ENCODE measurements at places on chromosomes 2 and 18.

DNA sequence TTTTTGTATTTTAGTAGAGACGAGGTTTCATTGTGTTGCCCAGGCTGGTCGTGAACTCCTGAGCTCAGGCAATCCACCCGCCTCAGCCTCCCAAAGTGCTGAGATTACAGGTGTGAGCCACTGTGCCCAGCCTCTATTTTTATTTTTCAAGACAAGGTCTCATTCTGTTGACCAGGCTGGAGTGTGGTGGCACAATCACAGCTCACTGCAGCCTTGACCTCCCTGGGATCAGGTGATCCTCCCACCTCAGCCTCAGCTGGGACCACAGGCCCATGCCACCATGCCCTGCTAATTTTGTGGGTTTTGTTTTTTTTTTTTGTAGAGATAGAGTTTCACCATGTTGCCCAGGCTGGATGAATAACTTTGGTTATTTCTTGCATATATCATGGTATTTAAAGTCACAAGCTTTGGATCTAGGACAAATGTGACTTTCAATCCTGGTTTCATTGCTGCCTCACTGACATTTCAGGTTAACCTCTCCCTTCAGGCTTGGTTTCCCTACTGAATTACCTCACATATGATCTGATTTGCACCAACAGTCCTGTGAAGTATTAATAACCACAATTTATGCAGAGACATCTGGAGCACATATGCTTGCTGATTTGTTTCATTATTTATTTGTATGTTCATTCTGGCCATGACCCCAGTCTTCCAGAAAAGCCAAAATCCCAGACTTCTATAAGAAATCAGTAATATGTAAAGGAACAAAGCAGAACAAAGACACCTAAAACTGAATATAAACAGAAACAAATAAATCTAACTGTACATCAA, 17.5 kb upstream of the RAB31 start:
- no peak for DNase-seq

DNA sequence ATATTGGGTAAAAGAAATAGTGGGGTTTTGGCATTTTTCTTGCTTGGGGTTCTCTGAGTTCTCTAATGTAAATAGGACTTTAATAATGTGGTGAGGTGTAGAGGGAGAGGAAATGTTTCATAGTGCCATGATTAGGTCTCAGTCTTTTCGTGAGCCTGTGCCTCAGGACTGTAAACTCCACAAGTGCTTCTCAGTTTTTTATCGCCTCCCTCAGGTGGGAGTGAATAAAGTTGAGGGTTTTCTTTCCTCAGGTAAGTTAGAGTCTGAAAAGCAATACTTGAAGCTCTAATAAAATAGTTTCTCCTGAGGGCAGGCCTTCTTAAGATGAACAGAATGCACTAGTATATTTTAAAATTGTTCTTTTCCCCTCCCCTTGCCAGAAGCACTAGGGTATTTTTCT, 243.1 kb upstream of the SETBP1 start:
- DNase-seq = no peak

DNA sequence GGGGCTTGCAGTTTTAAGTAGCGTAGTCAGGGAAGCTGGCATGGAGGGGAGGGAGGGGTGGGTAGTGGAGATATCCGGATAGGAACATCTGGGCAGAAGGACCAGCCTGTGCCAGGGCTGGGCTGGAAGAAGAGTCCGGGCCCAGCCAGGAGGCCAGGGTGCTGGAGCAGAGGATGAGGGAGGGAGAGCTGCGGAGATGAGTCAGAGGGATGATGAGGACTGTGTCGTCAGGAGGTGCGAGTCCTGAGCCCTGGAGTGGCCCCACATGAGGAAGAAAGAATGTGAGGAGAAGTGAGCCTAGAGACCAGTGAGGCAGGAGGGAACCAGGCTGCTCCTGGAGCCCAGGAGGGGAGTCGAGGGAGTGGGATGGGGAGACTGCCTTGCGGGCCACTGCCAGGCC, 82.4 kb downstream of the CTIF start:
- DNase-seq = no peak

- no peak for DNase-seq
Observed at GRCh38 chr2:150438654-150439053, 48.8 kb downstream of the RND3 start.

GRCh38 chr2:127853671-127854070, 4.3 kb downstream of the POLR2D start:
- DNase-seq = no peak

DNA sequence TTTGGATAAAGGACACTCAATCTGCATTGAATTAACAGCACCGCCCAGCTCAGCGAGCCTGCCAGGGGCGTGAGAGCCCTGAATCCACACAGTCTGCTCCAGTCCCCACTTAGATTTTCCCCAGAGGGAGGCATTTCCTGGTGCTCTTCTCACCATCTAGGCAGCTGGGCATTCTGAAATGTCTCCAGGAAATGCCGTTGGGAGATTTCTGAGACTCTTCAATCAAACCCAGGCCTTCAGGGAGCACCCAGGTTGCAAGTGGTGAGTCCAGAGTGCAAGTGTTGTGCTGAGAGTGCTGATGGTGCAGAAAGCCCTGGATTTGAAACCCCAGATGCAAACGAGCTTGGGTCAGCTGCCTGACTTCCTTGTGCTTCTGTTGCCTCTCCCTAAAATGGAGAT, 23.4 kb upstream of the TMEM37 start:
- no peak for DNase-seq

DNA sequence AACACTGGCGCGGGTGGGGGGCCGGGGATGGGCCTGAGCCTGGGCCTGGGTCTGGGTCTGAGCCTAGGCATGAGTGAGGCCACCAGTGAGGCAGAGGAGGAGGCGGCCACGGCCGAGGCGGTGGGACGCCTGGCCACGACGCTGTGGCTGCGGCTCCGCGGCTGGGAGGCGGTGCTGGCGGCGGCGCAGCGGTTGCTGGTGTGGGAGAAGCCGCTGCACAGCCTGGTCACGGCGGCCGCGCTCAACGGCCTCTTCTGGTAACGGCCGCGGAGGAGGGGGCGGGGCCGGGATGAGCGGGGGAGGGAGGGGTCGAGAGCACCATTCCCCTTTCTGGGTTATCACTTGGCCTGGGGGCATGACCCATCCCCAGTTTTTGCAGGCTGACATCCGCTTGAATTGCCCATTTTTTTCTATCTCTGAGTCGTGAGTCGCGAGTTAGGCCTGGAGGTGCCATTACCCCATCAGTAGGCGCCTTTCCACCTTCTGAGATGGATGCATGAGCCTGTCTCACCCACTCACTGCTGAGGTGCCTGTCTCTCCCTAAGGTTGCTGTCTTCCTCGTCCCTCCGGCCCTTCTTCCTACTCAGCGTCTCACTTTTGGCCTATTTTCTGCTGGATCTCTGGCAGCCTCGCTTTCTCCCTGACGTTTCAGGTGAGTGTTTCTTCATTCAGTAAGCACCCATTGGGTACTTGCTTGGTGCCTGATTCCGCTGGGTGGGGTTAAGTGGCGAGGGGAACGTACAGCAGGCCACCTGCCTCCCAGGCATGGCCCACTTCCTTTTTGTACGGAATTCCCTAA, 501 bp downstream of the RETREG2 start:
- no peak for DNase-seq

DNA sequence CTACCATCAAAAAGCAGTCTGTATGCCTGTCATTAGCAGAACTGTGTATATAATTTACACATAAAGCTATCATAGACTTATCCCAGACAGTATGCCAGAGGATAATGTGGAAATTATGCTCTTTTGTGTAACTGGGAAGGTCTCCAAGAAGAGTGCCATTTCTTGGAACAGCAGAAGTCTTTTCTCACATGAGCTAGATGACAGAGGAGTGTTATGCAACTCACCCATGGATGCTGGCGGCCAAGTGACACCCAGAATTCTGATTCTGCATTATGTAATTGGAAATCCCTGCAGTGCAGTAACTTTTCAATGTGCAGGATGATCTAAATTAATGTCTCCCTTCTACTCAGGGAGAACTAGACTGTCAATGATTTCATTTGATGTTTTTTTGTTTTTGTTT, 160.0 kb downstream of the UBE2E3 start:
- DNase-seq = peak; percentile 57

- DNase-seq = no peak
Observed at GRCh38 chr2:120534457-120534856, 188.5 kb downstream of the INHBB start.

DNA sequence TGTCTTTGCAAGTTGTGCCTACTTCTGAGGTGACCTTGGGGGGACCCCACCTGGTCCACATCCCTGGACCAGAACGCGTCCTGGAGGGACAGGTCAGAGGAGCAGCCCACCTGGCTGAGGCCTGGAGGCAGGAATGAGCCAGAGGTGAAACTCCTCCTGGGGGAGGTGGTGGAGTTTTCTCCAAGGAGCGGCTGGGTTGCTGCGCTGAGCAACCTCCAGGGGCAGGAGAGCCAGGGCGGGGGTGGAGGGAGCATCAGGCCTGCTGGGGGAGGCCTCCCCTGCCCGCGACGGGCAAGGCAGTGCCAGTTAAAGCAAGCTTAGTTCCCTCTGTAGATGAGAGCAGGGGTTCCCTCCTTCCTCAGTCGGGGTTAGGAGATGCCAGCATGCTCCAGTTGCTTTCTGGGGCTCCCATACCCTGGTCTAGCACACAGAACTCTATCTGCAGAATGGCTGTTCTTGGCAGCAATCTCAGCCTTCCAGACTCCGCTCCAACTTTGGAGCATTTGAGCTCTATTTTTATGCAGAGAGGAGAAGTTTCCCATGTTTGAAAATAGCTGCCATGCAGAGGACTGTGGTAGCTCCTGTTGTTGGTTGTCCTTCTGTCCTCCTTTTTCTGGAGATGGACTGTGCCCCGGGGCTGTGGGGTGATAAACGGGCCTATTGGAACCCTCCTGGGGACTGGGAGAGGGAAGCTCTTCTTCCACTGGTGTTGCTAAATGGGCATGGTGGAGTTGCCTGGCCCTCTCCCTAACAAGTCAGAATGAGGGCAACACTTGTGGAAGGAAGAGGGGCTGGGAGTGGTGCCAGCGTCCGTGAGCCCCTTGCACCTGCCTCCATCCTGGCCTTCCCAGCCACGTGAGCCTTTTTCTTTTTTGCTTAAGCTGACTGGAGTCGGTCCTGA, 39.1 kb downstream of the B3GNT2 start:
- no peak for DNase-seq

DNA sequence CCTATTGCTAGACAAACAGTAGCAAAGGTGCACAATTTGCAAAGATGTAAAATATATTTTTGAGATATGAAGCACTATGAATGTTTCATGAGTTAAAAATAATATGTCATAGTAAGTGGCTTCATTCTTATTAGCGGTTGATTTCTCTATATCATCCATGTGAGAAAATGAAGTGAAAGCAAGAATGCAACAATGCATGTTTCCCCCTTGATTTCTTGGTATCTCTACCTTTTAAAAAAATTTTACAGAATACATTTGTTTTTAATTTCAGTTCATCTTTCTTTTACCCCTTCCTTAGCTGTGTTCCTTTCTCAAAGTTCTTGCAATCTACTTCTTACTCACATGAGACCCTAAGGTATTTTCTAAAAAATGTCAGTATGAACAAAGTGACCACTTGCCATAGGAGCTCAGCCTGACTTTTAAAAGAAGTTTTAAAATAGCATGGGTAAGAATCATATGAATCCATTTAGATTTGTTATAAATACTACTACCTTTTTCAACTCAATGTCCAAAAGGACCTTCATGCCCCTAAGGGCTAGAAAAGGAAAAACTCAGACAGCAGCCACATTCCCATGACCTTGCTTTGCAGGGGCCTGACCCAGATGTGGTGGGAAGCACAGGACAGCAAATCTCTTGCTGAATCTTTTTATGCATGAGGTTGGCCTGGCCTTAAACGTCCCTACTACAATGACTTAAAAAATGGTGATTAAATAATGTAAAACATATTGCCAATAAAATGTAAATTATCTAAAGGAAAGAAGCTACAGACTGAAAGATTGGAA, 14.8 kb upstream of the SLC38A11 start:
- DNase-seq = no peak

GRCh38 chr2:206728277-206729199, 10.3 kb upstream of the DYTN start:
- no peak for DNase-seq

DNA sequence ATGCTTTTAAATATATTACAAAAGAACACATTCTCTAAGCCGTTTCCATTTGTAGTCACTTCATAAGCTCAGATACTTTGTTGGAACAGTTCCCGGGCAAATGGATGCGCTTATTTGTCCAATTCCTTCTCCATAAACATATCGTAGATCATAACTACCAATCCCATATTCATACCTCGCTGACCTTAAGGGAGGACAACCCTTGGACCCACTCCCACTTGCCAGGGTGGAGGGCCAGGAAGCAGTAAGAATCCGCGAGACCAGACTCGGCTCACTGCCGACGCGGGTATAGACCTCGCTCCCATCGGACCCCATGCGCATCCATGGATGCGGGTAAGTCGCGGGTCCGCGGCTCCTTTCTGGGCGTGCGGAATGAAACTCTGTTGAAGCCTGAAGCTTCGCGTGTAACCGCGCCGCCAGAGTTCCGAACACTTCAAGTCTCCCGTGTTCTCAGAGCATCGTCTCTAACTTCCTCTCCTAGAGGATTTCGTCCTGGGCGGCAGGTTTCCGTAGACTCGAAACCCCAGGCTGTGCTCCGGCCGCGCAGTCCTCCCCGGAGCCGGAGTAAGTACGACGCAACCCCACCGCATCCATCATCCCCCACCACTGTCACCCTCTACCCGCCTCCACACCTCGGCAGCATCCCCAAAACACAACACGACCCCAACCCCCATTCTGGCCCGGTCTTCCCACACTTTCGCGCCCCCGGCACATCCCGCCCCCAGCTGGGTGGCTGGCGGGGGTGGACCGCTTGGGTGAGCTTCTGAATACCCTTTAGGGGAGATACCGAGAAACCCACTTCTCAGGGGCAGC, 1.1 kb downstream of the DSC3 start:
- DNase-seq = no peak

DNA sequence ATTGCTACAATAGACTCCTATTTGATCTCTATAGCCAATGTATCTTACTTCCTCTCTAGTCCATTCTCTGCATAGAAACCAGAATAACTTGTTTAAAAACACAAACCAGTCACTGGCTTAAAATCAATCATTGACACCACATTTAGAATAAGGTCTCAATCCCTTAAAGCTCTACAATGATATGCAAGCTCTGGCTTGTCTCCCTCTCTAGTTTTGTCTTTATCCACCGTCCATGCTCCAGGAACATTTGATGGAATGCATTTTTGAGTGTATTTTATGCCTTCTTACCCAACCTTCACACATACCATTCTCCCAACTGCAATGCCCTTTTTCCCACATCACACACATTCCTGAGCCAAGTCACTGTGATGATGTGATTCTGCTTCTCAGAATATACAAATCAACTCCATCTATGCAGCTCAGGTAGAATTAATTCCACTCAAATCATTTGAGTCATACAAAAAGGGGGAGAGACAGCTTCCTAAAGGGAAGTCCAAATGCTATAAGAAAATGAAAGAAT, 1107.2 kb downstream of the DPP10 start:
- DNase-seq = no peak

- DNase-seq = no peak
Observed at GRCh38 chr2:191048073-191048472, 34.1 kb upstream of the STAT1 start.
